ENCODE measurements at places on chromosomes 7 and 10.

DNA sequence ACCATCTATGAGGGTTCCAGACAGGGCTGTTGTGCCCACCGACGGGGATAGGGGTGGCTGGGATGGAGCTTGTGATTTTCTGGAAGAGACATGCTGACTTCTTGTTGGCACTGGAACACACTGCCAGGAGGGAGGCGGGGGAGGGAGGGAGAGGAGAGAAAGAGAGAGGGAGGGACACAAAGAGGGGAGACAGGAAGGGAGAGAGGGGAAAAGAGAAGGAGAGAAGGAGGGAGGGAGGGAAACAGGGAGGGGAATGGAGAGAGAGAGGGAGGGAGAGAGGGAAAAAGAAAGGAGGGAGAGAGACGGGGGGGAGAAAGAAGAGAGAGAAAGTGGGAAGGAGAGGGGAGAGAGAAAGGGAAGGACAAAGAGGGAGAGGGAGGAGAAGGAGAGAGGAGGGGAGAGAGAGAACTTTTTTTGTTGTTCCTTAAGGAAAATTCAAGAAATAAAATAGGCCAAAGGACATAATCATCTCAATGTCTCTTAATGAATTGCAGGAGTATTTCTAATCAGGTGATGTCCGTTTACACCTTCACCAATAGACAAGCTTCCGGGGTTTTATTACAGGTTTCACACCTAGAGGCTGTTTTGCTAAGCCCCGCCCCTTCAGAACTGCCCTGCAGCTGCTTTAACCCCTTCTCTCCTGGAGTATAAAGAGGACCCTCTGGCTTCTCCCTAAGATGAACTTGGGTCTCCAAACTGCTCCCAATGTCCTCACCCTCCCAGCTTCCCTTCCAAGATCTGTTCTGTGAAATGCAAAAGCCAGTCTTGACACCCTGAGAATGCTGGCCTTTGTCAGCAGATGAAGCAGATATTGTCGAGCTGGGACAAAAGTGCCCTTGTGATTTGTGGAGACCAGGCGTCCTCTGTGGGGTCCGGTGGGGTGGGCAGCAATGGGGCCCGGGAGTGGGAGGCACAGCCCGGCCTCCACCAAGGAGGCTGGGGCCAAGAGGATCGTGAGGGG, 82.0 kb upstream of the GTF2IRD1 start:
- DNase-seq: no peak

DNA sequence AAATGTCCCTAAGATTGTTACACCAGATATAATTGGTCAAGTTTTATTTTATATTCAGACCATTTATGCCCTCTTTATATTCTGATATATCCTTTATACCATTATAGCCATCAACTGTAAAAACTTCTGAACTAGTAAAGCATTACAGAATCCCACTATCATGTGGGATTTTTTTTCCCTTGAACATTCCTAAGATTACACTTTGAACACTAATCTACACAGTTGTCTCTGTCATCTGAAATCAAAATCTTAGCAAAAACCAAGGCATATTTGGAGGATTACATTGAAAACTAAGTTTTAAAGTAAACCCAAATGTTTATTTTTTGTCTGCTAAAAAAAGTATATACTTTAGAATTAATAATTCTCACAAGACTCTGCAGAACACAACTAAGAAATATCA, 116.2 kb upstream of the GPR22 start:
- no peak for DNase-seq

- no peak for DNase-seq
Observed at GRCh38 chr10:109701633-109702215, 221.6 kb downstream of the XPNPEP1 start.

- DNase-seq: no peak
Observed at GRCh38 chr10:24513155-24513554, 210.5 kb downstream of the ARHGAP21 start.

DNA sequence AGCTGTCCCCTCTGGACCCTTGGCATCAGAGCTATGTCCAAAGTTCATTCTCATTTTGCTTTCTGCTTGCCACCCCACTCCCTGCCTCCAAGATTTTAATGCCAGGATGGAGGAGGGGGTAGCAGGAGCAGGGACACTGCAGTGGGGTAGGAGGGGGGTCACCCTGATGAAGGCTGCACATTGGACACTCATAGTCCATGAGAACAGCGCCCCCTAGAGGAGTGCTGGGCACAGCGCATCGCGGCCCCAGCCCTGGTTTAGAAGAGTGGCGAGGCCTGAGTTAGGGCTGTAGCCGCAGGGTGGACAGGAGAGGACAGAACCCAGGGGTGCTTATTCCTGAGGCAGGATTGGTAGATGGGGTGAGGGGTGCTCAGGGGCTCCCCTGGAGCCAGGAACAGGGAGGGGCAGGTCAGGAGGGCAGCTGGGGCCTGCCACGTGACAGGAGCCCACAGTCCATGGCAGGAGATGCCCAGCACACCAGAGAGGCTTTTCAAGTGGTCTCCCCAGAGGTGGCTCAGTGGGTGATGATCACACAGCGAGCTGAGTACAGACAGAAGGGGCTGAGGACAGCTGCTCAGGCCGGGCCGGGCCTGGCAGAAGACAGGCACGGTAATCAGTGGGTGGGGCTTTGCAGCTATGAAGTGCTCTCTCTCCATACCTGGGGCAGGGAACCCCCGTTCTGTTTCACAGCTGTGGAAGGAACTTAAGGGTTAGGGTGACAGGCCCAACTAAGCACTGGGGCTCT, 71.4 kb downstream of the NEURL1 start:
- no peak for DNase-seq

GRCh38 chr7:92598310-92598981, 8.3 kb upstream of the FAM133B start:
- no peak for DNase-seq

DNA sequence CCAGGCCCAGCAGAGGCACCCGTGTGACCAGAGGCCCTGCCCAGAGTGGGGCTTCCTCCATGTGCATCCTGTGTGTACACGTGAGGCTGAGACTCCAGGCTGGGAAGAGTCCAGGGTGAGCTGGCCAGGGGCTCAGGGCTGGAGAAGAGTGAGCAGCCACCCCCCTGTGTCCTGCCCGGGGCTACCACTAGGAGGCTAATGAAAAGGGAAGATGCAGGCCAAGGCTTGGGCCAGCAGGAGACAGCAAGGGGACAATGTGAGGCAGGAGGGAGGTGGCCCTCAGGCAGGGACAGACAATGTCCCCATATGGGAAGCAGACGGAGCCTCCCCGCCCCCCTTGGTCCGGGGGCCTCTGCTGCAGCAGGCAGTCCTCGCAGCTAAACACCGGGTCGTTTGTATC, 102.0 kb downstream of the HIF1AN start:
- no peak for DNase-seq

GRCh38 chr7:80804589-80804988, 114.3 kb downstream of the SEMA3C start:
- no peak for DNase-seq

DNA sequence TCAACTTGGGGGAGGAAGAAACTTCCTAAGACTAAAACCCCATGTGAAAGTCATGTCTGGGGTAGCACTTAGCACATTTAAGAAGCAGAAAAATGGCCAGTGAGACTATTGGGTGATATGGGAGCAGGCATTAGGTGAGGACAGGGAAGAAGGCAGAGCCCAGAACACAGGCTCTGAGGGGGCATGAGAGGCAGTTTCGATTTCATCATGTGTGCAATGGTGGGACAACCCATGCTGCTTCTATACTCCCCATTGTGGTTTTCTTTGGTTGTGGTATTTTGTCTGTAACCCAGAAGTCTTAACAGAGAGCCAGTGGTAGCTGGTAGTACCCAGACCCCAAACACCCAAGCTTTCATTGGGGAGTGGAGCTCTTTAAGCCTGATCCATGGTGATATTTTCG, 752.0 kb downstream of the GRID1 start:
- no peak for DNase-seq

DNA sequence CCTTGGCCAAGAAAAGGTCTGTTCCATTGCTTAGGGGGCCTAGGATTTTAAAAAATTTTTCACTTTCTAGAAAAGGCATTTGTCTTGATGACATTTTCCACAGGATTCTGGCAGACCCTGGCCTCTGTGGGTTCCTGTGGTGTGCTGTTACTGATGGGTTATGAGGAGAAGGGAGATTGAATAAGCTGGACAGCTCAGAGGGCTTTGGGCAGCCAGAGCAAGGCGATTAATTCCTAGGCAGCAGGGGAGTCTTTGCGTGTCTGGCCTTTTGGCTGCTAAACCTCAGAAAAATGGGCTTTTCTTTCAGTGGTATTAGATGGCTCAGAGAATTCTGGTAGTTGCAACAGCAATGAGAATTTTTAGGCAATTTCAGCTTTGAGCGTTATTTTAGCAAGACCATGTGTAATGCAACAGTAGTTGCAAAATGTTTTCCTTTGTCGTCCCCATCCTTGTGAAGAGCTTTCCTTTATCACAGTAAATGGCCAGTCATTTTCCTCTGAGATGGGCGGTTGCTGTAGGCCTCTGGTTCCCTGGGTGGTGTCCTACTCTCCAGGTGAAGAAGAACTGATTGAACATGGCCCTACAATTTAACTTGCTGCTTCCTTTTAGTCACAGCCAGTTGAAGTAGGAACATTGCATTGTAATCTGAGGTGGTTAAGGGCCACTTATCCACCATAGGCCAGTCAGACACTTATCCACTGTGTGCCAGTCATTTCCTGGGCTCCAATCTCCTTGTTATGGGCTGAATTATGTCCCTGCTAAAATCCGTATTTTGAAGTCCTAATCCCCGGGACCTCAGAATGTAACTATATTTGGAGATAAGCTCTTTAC, 43.2 kb downstream of the SH2D4B start:
- no peak for DNase-seq

DNA sequence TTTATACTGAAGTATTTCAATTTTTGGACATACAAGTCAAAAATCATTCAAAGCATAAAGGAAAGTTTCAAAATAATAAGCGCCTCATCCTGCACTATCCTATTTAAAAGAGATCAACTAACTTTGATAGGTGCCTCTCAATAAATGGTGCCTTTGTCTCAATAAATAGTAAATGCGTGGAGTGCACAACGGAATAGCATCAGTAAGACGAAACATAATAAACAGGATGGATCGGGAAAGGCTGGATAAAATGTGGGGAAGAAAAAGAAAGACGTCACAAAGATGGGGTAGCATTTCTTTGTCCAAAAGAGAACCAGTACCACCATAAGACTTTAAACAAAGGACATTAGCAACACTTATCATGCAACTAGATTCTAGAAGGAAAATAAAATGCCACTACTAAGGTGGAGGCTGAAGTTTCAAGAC, 571 bp upstream of the PRKAR2B start:
- no peak for DNase-seq

DNA sequence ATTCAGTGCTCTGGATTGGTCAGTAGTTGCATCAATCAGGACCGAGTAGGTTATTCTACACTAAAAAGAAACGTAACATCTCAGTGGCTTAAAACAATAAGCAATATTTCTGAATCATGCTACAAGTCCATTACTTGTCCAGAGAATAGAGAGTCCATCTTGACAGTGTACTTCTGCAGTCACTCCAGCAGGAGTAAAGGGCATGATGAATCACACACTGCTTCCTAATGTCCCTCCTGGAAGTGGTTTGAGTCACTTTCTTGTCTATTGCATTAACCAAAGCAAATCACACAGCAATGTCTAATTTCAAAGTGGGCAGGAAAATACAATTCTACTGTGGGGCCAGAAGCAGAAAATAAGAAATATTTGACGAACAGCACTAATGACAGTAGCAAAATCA, 124.8 kb downstream of the TSPAN12 start:
- no peak for DNase-seq

DNA sequence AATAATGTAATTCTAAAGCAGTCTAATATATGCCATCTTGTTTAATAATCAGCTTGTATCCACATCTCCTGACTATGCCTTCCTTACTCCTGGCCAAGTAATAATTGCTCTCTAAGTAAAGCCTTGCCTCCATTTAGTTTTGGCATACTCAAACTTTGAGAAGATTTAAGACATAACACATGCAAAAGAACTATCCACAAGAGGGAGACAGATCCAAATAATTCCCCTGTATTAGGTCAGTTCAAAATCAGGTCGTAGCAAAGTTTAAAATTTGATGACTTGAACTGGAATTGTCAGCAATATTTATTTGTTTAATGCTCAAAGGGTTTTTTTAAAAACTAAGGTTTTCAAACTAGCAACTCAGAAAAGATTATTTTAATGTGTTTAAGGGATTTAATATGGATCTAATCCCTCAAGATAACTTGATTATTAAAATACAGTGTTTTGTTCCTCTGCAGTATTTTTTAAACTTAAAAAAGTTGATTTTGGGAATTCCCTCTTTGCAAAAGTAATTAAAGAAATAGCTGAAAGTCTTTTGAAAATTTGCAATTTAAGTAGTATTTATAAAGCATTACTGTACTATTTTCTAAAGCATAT, 95.3 kb downstream of the HDAC9 start:
- peak; percentile 40 for DNase-seq

DNA sequence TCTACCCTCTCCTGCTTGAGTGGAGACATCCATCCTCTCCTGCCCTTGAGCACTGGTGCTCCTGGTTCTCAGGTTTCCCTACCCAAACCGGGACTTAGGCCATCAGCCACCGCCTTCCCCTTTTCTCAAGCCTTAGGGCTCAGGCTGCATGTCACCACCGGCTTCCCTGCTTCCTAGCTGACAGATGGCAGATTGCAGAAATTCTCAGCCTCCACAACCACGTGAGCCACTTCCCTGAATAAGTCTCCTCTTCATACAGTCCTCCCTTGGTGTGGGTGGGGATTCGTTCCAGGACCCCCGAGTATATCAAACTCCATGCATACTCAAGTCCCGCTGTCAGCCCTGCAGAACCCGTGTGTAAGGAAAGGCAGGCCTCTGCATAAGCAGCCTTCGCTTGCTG, 203.5 kb upstream of the ZNF32 start:
- DNase-seq: no peak

- no peak for DNase-seq
Observed at GRCh38 chr10:2575460-2575859, 491.9 kb upstream of the PFKP start.

DNA sequence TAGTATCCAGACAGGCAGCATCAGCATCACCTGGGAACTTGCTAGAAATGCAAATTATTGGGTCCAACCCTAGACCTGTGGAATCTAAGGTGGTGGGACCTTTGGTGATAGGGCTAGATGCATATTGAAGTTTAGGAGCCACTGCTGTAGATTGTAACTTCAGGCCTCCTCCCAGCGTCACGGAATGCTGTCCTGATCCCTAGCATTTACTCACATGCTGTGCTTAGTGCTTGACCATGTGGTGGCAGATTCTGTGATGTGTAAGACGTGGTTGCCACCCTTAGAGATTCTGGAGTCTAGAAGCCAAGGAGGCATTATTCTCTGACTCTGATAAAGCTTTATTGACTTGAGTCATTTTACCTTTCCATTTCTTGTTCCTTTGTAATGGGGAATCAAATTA, 13.5 kb downstream of the AHR start:
- no peak for DNase-seq

- DNase-seq: no peak
Observed at GRCh38 chr10:49044293-49045193, 70.8 kb downstream of the VSTM4 start.

DNA sequence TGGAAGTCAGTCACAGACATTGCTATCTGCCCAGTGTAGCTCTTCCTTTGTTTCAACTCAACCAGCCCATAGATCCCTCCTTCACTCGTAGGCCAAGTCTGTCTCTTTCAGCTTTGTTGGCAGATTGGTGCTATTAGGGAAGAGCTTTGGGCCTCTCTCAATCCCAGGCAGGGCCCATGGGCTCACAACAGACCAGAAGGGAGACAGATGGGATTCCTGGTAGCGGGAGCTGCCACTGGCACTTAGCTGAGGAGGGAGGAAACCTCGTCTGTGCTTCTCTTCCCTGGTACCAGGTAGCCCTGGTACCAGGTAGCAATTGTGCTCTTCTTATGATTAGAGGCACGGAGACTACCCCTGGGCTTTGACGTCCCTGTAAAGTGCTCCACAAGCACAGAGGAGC, 592.0 kb downstream of the TYW1 start:
- DNase-seq: no peak

GRCh38 chr7:3495530-3495929, 194.5 kb downstream of the SDK1 start:
- DNase-seq: no peak
